ENCODE measurements at places on chromosomes 4 and X. TPM values are rescaled to one million over a fixed set of nuclear protein-coding genes. Genes with fewer than 3 reads are reported as not detected.

PITX2 gene
- 0.59 TPM for total RNA-seq

REELD1 gene
- total RNA-seq = 0.06 TPM

NUP62CL gene
- total RNA-seq = 9.8 TPM

NSG1 gene
- total RNA-seq = 17.9 TPM

DNA sequence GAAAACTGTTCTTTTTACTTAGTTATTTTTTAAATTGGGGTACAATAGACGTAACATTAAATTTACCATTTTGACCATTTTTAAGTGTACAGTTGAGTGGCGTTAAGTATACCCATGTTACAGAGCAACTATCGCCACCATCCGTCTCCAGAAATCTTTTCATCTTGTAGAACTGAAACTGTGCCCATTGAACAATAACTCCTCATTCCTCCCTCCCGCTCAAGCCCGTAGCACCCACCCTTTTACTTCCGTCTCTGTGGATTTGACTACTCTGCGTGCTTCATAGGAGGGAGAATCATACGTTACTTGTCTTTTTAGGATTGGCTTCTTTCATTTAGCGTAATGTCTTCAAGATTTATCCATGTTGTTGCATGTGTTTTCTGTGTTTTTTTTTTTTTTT is 55.3 kb downstream of the TMEM131L start:
- no peak for DNase-seq

JADE3 gene
- total RNA-seq = 22.0 TPM

PABPC5 gene
- total RNA-seq = 5.0 TPM

- no peak for DNase-seq
Observed at GRCh38 chr4:84312426-84313012, 186.6 kb downstream of the NKX6-1 start.

DNA sequence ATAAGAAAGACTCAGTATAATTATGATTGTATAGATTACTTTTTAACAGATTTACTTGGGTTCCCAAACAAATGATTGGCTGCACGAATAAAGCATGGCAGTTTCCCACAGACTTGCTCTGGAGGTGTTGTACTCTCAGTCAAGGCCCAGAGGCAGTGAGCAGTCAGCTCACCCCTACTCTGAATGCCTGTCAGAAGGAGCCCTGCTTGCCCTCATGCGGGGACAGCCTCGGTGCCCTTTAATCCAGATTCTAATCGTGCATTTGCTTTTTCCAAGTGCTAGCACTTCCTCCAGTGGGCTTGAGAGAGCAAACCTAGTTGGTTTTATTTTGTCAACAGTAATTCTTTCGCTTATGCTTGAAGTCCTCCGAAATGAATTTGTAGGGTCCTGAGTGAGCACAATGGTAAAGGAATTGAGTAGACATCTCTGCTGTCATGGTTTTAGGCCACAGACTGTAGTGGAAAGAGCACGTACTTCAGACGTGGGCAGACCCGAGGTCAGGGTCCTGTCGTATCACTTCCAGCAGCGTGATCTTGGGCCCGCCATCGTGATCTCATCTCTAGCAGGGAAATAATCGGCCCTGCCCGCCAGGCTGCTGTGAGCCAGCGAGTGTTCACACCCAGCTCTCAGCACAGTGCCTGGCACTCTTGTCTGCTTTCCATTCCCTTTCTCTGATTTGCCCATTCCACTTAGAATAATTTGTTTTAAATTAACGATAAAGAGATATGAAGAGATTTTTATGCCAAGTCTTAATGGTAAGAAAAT is 48.3 kb downstream of the GRK4 start:
- no peak for DNase-seq

DNA sequence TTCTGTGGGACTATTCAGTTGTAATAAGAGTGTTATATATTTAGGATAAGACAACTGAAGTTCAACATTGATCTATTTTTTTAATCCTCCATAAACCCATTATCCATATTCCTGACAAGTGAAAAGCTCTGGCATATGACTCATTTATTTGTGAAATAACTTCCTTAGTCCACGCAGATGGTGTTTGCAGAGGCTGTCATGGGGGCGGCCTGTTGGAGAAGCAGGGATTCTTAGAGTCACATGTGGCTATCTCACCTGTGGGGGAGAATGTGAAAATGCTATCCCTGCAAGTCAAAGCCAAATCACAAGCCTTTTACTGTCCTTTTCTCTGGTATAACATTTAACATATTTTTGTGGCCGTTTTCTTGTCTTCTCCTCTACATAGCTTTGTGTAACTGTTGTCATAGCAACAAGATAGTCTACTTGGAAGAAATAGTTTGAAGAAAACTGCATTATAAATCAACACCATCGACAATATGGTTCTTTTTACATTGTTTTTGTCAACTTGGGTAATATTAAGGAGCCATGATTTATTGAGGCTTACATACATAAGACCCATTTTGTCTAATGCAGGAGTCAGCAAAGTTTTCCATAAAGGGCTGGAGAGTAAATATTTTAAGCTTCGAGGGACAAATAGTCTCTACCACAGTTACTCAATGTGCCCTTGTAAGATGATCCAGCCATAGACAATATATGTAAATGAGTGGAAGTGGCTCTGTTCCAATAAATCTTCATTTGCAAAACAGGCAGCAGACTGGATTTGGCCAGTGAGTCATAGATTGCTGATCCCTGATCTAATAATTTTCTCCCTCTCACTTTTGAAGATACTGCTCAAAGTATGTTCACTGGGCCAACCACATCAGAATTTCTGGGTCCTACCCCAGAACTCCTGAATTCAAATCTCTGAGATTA is 395.0 kb downstream of the DTHD1 start:
- no peak for DNase-seq

DNA sequence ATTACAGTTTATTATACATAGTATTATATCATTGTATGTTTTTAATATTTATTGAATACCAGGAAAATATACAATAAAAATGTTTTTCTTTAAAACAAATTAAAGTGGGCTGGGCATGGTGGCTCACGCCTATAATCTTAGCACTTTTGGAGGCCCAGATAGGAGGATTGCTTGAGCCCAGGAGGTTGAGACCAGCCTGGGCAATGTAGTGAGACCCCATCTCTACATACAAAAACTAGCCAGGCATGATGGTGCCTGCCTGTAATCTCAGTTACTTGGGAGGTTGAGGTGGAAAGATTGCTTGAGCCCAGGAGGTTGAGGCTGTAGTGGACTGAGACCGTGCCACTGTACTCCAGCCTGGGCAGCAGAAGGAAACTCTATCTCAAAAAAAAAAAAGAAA is 38.3 kb upstream of the PDS5A start:
- no peak for DNase-seq

DNA sequence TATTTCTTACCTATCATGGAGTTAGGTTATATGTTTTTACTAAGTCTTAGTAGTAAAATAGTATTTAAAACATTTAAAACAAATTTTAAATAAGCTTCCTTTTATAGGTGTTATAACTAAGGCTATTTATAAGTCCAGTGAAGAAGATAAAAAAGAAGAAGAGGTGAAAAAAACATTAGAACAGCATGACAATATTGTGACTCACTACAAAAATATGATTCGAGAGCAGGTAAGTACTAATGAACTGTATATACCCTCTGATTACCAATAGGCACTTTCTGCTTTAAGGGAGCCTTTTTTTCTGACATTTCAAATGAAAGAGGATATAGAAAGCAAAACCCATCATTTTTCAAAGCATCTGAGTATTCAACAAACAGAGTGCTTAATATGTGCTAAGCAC is 76.6 kb downstream of the USO1 start:
- DNase-seq = no peak

UGT2B17 gene
- not detected for total RNA-seq

DNA sequence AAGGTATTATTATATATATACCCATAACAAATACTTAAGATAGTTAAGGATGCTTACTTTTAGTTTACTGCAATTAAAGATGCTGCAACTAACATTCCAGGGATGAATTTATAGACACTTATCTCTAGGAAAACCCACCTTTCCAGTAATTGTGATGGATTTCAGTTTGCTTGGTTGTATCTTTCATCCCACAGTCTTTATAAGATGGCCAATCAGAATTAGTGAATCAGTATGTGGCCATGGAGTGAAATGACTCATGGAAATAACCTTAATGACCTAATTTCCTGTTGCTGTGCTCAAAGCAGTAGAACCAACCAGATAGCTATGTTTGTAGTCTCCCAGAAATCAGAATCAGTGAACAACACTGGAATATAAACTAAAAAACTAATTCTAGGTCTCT is 26.4 kb downstream of the MOSPD2 start:
- no peak for DNase-seq

SULT1B1 gene
- not detected for total RNA-seq

DNA sequence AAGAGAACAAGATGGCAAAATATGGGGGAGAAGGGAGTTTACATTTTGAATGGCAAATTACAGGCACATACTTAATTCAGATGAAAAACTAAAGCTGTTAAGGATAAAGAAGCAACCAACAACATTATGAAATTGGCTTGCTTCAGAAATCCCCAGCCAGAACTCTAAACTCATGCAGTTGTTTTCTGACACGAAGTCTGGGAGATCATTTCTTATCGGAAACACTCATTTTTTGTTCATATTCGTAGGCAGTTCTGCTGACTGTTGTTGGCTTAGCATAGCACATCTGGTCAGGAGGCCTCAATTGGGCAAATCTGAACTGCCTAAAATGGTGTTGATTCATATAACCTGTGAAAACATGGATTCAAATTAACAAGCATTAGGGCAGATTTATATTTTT is 33.0 kb upstream of the ARHGAP6 start:
- no peak for DNase-seq

DNA sequence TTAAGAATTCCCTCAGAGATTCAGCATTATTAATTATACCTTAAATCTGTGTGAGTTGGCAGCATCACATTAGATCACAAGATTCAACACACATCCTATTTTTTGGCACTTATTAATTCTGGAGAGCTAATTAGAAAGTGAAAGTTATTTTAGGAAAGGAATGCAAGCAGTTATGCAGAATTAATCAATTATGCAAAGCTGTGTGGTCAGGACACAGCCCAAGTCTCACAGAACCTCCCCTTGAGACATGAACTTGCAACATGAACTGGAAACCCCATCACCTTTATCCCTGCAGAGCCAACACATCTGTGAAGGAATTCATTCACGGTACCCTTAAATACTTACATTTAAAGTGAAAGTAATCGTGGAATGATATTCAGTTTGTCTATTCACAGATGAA is 80.5 kb downstream of the TSPAN5 start:
- DNase-seq = no peak

GLRA2 gene
- total RNA-seq = not detected

YIPF6 gene
- 29.9 TPM for total RNA-seq

- no peak for DNase-seq
Observed at GRCh38 chrX:10404436-10404835, 215.9 kb downstream of the MID1 start.

- DNase-seq = no peak
Observed at GRCh38 chr4:133597251-133597650, 448.2 kb downstream of the PCDH10 start.

DNA sequence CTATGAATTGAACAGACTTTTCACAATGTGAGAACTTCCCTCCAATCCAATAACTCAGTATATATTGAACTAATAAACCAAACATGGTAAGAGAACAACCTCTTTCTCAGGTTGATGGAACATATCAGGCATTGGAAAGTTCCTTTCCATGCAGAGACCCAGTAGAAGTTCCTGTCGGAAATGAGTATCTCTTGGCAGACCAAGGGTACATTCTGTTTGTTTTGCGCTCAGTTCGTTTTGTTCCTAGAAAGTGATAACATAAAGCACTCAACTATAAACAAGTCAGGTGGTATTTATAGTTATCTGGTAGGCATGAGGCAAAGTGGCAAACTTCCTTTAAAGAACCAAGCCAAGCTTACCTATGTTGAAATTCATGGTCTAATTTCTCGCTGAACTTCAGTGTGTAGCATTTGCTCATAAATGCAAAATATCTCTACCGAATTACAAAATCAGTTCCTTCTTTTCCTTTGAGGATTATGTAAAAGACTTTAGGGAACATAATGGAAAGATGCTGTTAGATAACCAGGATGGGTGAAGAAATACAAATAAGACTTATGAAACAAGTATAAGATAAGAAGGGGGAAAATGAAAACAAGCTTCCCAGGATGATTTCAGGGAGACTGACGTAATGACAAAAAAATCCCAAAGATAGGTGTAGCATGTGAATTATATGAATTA is 120.3 kb downstream of the ARHGAP24 start:
- no peak for DNase-seq

NR3C2 gene
- total RNA-seq = 0.73 TPM

DNA sequence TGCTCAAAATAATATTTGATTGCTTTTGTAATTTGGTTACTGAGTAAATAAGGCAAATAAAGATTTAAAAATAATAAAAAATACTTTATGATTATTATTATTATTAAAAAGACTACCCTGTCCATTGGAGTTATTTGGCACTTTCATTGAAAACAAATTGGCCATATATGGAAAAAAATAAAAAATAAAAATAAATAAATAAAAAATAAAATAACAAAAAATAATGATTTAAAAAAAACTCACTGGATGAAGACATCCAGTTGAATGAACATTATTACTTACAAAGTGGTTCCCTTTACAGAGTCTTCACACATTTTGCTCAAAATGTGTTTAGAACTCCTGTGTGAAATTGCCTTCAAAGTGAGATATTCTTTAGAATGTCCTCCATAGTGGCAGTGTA is 141.3 kb upstream of the ANXA3 start:
- DNase-seq = no peak

GRCh38 chr4:171024720-171025303 is 788.4 kb upstream of the GALNTL6 start:
- no peak for DNase-seq

DNA sequence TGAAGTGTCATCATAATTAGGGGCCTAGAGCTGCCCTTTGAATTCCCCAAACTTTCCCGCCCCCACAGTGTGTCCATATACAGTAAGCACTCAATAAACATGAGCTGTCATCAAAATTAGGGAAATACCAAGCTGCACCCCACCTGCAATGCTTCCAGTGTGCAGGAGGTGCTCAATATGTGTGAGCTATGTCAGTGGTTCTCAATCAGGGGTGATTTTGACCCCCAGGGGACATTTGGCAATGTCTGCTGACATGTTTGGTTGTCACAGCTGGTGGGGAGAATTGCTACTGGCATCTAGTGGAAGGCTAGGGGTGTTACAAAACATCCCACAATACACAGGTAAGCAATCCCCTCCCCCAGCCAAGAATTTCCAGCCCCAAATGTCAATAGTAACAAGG is 748 bp downstream of the CFP start:
- DNase-seq = no peak

GRCh38 chr4:37236165-37236564 is 8.4 kb upstream of the NWD2 start:
- no peak for DNase-seq

GRCh38 chr4:80452768-80453167 is 117.2 kb downstream of the CFAP299 start:
- DNase-seq = no peak

HELT gene
- total RNA-seq = not detected

MAMLD1 gene
- 0.25 TPM for total RNA-seq

- DNase-seq = no peak
Observed at GRCh38 chr4:47468706-47469365, 5.3 kb upstream of the COMMD8 start.

- no peak for DNase-seq
Observed at GRCh38 chr4:10089346-10089745, 27.3 kb downstream of the WDR1 start.

DNA sequence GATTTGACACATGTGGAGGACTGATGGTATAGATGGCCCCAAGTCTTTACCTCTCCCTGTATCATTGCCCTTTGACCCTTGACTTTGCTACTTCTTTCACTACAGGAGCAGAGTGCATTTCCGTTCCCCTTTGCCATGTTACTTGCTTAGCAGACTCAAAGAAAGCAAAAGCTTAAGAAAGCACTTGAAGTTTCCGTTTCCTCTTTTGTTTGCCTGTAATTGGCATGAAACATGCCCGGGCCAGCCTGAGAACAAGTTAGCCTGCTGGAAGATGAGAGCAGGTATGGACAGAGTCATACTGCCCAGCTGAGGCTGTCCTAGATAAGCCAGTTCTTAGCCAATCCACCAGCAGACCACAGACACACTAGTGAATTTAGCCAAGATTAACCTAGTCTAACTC is 206.0 kb downstream of the BCOR start:
- no peak for DNase-seq

Measured in neural progenitor cell (in vitro differentiated cells).